Naive thymus-derived CD8-positive, alpha-beta T cell (primary cell): ENCODE measurements at places on chromosomes 3 and 15. TPM values are rescaled to one million over a fixed set of nuclear protein-coding genes. Genes with fewer than 3 reads are reported as not detected.
A peak's percentile ranks its signal among the peaks of the same experiment; 100 is the strongest.

- H3K4me3 ChIP-seq: no peak overlapping the region
- DNase-seq: no peak
- no peak overlapping the region for H3K27ac ChIP-seq
- no peaks in the 10 kb centered on the region for H3K4me1 ChIP-seq
Measured at GRCh38 chr3:62493109-62493801, 119.9 kb upstream of the FEZF2 start.

The GMNC gene
- not detected for total RNA-seq

DNA sequence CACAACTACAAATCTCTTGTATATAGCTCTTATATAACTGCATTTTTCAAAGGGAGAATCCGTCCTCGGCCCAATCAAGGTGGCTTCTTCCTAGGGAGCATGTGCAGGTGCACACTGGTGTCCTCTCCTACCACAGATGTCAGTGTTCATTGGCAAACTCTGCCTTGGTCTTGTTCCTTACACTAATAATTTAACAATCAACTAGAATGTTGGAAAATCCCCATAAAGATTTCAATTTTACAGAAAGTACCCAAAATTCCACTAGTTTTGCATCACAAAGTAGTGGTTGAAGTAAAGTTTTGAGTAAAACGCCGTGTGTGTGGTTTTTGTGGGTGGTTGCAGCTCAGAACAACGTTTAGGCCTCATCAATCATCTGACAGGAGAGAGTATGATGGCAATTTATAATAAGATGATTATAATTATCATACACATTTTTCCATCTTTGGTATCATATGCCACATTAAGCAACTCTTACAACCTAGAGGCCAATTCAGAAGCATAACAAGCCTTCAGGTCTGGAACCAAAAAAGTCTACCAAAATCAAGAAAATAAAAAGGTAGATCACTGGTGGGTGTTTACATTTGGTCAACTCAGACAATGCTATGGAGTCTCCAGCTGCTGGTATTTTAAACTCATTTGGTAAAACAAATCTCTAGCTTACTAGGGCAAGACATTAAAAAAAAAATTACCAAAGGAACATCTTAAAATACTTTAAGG lies 128.9 kb upstream of the BHLHE40 start:
- H3K27me3 ChIP-seq: no peaks in the 10 kb centered on the region
- H3K27ac ChIP-seq: peak overlapping the region; percentile 96
- DNase-seq: no peak
- peaks cover 4% of the 10 kb centered on the region for H3K36me3 ChIP-seq
- H3K4me3 ChIP-seq: no peak overlapping the region
- H3K4me1 ChIP-seq: peaks cover 44% of the 10 kb centered on the region

DNA sequence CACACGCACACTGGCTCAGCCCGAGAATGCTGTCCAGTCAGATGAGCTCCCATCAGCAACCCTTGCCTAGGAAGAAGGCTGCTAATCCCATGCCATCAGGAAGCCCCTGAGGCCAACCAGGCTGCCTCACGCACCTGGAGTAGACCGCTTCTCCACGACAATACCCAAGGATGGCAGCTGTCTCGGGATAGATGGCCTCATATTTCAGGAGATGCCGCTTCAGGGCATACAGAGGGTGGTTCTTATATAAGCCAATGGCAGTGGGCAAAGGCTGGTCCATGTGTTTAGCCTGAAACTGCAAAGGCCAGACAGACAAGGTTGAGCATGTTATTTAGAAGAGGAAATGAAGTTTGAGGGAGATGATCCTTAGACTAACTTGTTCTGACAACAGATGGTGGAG lies 22.2 kb downstream of the XPC start:
- DNase-seq: no peak
- peak overlapping the region; percentile 83 for H3K27ac ChIP-seq
- no peaks in the 10 kb centered on the region for H3K27me3 ChIP-seq
- peaks cover 28% of the 10 kb centered on the region for H3K4me1 ChIP-seq
- peaks cover 45% of the 10 kb centered on the region for H3K36me3 ChIP-seq

The ACTC1 gene
- total RNA-seq: not detected

DNA sequence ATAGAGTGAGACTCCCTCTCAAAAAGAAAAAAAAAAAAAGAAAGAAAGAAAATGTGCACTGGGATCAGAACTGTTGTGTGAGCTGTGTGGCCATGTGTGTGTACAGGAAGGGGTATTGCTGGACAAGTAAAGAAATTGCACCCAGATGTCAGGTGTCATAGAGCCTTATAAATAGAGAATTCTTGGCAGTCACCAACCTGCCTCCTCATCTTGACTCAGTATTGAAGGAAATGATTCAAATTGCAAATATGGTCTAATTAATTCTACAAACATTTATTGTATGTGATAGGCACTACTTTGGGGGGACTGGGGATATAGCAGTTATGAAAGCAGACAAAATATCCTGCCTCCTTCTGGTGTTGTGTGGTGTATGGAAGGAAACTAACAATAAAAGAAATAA lies 243.8 kb upstream of the TTC14 start:
- H3K4me1 ChIP-seq: no peaks in the 10 kb centered on the region
- no peak overlapping the region for H3K27ac ChIP-seq
- no peak overlapping the region for H3K4me3 ChIP-seq
- DNase-seq: no peak
- H3K36me3 ChIP-seq: no peaks in the 10 kb centered on the region

- H3K4me3 ChIP-seq: no peak overlapping the region
- H3K4me1 ChIP-seq: no peaks in the 10 kb centered on the region
- no peak for DNase-seq
- peaks cover 17% of the 10 kb centered on the region for H3K27me3 ChIP-seq
- H3K27ac ChIP-seq: no peak overlapping the region
Measured at GRCh38 chr15:34116620-34117019, 14.7 kb downstream of the PGBD4 start.

GRCh38 chr3:19749448-19750017 lies 184.5 kb downstream of the EFHB start:
- H3K36me3 ChIP-seq: no peaks in the 10 kb centered on the region
- H3K27ac ChIP-seq: no peak overlapping the region
- DNase-seq: no peak
- H3K4me3 ChIP-seq: no peak overlapping the region
- H3K4me1 ChIP-seq: no peaks in the 10 kb centered on the region
- H3K27me3 ChIP-seq: peaks cover 2% of the 10 kb centered on the region
